ENCODE measurements at places on chromosomes 12 and 14.

DNA sequence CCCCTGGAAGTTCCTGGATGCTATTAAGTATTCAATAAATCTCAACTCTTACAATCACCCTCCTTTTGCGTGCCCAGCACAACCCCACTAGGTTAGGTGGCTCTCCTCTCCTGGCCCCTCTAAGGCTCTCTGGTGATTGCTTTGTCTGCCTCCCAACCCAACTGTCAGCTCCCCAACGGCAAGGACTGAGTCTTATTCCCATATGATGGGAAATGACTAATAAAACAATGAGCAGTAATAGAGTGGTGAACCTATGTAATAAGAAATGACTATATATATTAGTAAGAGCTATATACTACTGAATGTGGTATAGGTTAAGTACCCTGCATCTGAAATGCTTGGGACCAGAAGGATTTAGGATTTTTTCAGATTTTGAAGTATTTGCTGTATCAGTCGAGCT lies 8.1 kb downstream of the APPL2 start:
- no peak for DNase-seq

- no peak for DNase-seq
Measured at GRCh38 chr12:96077081-96077480, 41.7 kb upstream of the LTA4H start.

GRCh38 chr12:128687851-128688250 lies 135.9 kb downstream of the SLC15A4 start:
- DNase-seq = no peak

DNA sequence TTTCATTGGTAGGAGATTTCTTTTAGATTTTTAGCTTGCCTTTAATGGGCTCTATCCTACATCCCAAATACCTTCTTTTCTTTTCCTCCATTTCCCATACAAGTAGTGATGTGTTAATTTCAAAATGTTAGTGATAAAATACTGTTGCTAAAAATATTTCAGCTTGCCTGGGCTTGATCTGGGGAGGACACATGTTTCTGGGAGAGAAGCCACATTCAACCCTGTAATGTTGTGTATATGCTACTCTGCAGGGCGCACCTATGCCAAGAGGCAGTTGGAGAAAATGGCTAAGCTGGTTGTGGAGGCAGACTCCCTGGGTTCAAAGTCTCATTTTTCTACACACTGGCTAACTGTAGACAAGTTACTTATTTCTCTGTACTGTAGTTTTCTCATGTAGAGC lies 26.3 kb downstream of the FLRT2 start:
- DNase-seq = no peak

DNA sequence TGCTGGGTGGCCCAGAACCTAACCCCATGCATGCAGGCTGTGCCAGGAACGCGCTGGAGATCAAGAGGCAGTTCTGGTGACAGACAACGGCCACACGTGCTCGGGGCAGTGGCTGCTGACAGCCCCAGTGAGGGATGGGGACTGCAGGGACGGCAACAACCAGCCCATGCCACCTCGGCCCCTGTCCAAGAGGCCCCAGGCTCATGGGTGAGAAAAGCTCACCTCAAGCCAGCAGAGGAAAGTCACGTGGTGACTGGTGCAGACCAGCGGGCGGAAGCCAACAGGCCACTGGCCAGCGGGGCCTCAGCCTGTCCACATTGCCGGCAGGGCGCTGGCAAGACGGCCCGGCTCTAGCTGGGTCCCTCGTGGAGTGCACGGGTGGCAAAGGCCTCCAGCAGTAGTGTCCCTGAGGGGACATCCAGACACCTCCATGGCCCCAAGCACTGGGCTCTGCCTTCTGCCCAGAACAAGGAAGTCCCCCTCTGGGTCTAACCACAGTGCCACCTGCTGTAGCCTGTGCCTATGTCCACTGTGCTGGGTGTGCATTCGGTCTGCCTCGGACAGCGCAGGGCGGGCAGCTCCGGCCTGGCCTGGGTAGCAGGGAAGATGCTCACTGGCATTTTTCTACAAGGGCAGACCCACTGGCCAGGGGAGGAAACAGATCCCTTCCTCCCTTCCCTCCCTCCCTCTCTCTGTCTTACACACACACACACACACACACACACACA lies 134.1 kb downstream of the NCOR2 start:
- DNase-seq = no peak
